NAMALWA (cell line): ENCODE measurements at places on chromosomes 6 and 20.

- DNase-seq: peak; percentile 56
Measured at GRCh38 chr20:31572042-31572700, 32.9 kb upstream of the ID1 start.

DNA sequence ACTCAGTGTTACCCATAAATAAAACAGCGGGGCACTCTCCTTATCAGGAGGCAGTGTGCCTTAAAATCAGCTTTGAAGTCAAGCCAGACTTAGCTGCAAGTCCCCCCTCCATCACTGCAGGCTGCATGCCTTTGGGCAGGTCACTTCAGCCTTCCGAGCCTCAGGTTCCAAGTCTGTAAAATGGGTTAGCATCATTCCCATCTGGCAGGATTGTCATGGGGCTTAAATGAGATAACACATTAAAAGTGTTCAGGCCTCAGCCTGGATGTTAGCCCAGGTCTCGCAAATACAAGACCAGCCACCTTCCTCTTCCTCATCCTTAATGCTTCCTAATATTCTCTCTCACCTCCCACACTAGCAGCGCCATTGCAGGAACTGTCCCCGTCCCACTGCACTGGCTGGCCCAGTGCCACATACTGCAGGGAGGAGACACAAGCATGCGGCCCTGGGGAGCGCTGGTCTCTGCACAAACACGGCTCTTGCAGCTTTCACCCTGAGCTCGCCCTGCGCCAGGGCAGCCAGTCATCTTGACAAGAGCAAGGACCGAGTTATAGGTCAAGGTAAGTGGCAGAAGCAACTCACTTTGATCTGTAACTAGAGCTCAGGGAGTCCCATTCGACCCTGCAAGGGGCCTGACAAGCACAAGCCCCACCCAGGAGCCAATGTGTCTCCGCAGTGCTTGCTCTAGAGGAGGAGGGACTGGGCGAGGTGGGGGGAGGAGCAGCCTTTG is 564.6 kb upstream of the AGPAT4 start:
- DNase-seq: no peak

DNA sequence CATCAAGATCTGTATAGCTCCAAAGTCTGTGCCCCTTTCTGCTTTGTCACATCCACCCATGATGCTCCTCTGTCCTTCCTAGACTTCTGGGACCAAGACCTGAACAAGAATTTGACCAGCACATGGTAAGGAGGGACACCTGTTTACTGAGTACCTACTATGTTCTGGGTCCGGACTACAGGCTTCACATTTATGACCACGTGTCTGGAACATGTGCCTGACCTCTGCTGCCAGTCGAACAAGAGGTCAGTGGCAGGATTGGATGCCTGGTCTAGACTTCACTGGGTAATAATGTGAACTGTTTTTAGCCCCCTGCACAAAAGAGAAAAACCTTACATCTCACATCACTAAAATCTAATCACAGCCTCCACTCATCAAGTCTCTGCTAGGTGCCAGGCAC is 7.3 kb upstream of the PDYN start:
- DNase-seq: no peak

- DNase-seq: no peak
Measured at GRCh38 chr6:68054756-68055155, 580.3 kb upstream of the ADGRB3 start.

DNA sequence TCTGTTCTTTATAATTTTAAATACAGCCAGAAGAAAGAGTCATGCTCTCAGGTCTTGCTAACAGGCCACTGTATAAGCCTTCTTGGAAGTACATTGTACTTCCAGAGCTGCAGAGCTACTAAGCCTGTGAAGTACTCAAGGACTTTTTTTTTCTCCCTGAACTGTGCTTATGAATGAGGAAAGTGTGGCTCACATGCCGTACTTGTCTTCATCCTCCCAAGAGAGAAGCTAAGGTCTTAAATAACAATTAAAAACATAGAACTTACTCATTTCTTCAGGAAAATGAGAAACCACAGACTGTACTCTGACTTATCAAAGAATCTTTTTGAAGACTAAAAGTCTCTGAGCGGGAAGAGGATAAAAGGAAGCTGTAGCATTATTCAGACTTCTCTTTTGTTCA is 218.3 kb downstream of the HTR1B start:
- DNase-seq: no peak

DNA sequence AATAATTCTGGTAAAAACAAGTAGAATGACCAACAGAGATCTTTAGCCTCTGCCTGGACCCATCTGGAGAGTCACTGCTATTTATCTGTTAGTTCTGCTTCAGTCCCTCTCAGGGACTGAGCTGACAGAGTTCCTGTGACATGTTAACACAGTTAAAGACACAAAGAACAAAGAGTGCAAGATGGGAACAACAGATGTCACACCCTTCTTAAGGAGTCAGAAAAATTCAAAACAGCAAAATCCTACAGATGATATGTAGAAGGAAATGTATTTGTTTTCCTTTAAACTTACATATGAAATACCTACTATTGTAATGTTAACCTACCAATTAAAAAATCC is 102.2 kb downstream of the FYN start:
- DNase-seq: no peak

GRCh38 chr6:150617062-150617461 is 17.4 kb downstream of the PLEKHG1 start:
- no peak for DNase-seq

- no peak for DNase-seq
Measured at GRCh38 chr6:168014428-168014827, 17.0 kb downstream of the KIF25 start.

- DNase-seq: no peak
Measured at GRCh38 chr6:154448448-154449096, 61.9 kb downstream of the CNKSR3 start.

GRCh38 chr20:46571418-46571817 is 21.0 kb upstream of the OCSTAMP start:
- DNase-seq: no peak

- DNase-seq: no peak
Measured at GRCh38 chr20:50528129-50528528, 17.9 kb downstream of the PTPN1 start.

- DNase-seq: no peak
Measured at GRCh38 chr20:32134026-32134425, 24.5 kb downstream of the TM9SF4 start.

GRCh38 chr6:89567630-89568390 is 70.7 kb downstream of the LYRM2 start:
- no peak for DNase-seq

DNA sequence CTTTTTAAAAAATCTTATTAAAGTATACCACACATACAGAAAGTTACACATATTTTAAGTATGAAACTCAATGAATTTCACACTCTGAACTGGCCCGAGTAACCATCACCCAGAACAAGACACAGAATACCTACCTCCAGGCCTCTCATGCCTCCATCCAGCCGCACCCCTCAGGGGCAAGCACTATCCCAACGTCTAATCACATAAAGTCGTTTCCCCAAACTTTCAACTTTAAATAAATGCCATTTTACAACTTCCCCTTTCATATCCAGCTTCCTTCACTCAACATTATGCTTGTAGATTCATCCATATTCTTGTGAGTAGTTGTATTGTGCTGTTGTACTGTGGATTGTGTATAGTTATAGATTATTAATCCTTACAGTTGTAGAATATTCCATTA is 539.1 kb downstream of the CD83 start:
- DNase-seq: peak; percentile 26

GRCh38 chr6:71124340-71124739 is 164.3 kb upstream of the OGFRL1 start:
- peak; percentile 48 for DNase-seq

DNA sequence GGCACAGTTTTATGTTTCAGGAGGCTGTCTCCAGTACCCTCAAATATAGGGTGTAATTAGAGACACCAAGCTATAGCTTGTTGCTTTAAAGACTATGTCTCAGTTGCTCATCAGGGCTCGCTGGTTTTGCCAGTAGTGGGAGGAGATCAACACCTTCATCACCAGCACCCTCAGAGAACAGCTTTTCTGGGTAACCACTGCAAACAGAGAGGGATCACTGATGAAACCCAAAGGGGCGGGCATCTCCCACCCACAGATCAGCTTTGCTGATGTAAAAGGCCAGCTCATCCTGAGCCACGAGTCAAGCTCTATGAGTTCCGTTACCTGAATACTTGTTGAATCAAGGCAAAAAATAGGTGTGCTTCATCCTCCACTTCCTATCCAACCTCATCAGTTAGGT is 187.7 kb downstream of the AIG1 start:
- no peak for DNase-seq

GRCh38 chr20:34189572-34190163 is 51.6 kb upstream of the ASIP start:
- no peak for DNase-seq

DNA sequence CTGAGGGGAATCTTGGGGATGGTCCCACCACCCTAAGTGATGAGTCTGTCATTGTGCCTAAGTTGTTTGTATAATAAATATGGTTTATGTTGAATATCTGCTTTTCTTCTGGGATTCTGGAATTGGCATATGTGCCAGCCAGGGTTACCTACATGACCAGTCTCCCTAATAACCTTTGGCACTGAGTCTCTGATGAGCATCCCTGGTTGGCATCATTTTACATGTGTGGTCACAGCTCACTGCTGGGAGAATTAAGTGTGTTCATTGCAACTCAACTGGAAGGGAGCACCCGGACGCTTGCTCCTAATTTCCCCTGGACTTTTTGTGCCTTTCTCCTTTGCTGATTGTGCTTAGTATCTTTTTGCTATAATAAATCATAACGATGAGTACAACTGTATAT is 8.1 kb downstream of the SMAP1 start:
- no peak for DNase-seq

DNA sequence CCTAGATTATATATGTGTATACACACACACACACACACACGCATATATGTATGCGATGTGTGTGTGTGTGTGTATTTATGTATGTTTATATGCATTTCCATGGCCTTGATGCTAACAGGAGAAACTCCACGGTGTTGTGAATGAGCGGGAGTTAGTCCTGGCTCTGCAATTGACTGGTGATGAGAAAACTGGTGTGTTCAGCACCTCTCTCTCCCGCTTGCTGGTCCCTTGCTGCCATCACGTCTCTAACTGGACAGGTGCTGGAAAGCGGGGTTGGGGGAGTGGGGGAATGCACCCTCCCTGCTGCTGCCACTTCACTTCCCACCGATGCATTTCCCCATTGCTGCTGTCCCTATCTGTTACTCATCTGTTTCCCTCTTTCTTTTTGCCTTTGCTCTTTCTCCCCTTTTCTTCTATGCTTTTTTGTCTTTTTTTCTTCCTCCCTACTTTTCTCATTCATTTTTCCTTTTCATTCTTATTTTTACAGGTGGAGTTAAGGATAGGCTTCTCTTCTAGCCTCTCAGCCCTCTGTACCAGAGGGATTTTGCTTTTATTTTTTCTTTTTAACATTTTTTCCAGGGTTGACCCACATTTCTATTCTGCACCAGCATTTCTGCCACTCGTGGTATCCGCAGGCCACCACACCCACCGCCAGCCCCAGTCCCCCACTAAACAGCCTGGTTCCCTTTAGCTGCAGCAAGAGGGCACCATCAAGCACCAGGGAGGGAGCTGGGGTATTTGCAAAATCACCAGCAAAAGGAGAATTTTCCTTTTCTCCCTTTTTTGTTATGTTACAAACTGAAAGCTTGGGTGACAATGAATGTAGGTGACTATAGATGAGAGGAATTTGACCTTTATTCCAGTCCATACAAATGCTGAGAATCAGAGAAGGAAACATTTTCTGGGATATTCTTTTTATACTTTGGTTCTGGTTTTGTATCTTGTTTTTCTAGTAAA is 115.6 kb downstream of the TCP11 start:
- DNase-seq: no peak

DNA sequence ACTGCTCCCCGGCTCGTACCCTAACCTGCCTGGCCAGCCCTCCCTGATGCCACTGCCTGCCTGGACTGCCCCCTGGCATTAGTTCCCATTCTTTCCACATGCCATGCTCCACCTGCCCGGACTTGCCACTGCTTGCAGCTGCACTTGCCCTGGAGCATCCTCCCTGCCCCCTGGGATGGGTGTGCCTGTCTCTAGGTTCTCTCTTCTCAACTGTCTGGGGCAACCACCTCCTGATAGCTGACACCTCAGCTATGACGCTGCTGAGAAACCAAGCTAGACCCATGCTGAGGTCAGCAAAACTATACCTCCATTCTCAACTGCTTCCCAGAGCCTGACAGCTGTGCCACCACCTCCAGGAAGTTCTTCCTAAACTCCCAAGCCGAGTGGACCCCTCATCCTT is 72.1 kb downstream of the PERP start:
- DNase-seq: no peak
